ENCODE measurements at places on chromosomes 6 and 20.

DNA sequence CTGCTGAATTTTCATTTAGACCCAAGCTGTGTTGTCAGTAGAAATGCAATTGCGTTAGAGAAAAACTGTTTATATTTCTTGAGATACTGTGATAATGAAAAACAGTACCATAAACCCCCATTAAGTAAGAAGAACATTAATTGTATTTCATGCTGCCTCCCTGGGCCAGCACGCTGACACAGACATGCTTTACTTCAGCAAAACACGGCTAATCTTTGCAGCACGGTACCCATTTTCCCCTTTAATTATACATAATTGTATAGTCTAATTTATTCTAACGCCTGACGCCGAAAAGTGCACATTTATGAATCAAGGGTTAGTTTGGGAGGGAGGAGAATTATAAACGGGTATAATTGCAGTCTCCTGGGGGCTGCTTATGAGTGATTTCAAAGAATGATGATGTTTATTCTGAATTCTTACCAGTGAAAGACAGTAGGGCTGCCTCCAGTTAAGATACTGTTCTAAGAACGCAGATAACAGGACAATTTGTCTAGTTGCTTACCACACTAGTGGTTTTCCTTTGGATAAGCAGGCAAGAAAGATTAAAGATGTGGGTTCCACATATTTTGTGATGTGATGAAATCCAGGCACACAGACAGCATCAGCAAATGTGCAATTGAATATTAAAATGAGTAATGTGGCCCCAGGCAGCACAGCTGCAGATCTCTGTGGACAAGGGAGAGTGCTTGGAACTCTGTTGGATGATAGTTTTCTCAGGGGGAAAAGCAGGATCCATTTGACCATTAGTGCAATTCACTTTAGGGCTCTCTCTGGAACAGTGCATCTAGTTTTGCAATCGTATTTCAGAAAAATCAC is 4.7 kb upstream of the SULF2 start:
- DNase-seq = no peak

GRCh38 chr6:170232186-170233002 is 58.5 kb downstream of the DLL1 start:
- no peak for DNase-seq

DNA sequence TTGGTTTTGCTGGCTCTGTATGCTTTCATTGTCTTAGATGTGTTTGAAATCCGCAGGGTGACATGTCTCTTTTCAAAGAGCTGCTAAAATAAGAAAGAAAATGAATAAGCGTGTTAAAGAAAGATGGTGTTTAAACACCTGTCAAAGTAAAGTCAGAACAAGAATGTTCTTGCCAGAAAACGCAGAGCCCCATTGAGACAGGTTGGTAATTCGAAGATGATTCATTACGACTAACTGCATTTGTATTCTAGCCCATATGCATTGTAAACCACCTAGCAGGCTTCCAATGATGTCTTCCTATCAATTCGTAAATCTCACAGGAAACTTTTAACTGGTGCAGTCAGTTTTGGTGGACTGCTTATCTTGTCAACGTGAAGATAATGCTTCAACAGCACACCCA is 16.8 kb downstream of the PHACTR2 start:
- DNase-seq = no peak

DNA sequence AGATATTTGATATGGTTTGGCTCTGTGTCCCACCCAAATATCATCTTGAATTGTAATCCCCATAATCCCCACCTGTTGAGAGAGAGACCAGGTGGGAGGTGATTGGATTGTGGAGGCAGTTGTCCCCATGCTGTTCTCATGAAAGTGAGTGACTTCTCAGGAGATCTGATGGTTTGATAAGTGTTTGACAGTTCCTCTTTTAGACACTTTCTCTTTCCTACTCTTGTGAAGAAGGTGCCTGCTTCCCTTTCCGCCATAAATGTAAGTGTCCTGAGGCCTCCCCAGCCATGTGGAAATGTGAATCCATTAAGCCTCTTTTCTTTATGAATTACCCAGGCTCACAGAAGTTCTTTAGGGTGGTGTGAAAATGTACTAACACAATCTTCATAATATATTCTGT is 1404.0 kb upstream of the ADGRB3 start:
- peak; percentile 41 for DNase-seq

DNA sequence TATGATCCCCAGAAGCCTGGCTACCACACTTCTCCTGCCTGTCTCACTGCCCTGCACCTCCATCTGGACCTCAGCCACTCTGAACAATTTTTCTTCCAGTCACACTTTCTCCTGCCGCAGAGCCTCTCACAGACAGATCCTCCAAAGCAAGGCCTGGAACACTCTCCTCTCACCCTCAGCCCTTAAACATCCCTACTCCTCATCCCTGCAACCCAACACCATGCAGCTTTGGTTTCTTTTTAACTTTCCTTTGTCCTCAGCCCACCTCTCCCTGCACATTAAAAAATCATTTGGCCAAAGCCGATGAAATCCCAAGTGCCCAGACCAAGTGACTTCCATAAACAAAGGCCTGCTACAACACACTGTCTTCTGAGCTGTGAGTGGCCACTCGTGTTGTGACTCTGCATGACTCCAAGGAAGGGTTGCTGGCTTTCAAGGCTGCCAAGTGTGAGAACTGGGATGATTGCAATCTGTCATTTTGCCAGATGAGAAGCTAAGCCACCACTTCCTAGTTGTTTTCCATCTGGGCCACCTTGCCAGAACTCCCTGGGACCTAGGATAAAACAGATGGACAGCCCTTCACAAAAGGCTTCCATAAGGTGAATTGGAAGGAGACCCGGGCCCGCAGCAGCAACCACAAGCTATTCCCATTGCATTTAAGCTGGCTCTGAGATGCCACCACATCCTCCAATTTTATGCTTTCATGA is 144.4 kb upstream of the SSTR4 start:
- DNase-seq = no peak

DNA sequence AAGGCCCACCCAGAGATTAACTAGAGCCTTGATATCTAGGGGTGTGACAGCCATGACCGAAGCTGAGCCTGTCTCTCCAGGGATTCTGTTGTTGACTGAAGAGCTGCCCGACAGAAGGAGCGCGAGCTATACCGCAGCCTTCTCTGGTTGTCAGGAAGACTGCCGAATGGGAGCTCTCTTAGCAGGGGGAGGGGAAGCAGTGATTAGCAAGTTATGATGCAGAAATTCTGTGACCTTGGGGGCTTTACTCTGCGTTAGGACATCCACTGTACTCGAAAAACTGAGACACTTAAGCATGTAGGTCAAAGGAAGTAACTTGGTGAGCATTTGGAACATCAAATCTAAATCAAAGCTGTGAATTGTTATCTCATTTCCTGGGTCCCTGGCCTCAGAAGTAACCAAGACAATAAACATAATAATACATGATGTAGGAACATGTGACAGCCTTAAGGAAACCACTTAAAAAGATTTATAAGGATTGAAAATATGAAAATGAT is 84.7 kb downstream of the MAP3K4 start:
- no peak for DNase-seq

DNA sequence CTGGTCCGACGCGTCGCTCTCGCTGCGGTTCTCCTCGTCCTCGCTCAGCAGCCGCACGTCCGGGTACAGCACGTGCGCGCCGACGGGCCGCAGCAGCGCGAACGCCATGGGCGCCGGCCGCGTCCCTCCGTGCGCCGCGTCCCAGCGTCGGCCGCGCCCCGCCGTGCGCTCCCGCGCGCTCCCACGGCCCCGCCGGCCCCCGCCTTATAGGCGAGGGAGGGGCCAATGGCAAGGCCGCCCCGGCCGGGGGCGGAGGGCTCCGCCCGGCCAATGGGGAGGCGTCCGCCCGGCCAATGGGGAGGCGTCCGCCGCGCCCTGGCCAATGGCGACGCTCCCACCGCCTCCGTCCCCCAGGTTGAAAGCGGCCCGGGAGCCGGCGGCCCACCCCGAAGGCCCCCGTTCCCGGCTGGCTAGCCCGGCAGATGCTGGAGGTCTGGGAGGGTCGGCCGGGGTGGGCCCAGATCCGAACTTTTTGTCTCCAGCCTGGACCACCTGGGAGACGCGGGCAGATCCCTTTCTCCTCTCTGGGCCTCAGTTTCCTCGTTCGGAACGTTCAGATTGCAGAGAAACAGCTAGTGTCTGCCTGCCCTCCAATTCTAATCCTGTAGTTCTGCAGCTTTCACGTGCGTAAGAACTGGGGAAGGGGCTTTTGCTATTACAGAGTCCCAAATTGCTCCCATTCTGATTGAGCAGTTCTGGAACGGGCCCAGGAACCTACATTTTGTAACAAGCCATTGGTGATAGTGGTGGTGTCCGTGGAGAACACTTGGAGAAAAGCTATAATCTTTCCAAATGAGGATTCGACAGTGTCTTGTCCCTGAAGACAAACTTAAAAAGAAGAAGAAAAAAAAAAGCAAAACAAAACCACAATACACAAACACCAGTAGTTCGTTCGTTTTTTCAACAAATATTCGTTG is at the start of gene TCF15:
Gene TCF15 (minus strand): TSS at position 180 of the 917 bp plus-strand sequence. CDS start 72 bp downstream, at position 108.
- DNase-seq = no peak

DNA sequence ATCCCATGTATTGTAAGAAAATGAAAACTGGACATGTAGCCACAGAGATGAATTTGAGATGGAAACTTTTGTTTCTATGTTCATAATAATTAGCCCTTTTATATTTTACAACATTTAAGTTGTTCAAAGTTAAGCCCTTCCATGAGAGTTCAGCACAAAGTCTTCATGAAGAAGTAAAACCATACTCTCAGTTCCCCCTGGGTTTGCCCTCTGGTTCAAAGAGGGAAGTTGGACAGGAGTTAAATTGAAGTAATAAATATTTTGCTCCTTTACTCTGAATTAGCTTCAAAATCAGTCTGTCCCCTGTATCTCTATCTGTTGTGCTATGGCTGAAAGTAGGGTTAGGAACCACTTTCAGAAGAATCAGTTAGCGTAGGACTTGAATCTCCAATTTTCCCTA is 31.1 kb downstream of the PHACTR2 start:
- DNase-seq = no peak

- DNase-seq = no peak
These were observed 1029.5 kb upstream of the GJE1 start for GRCh38 chr6:141103246-141103645.

GRCh38 chr6:13412211-13412610 is 75.2 kb downstream of the GFOD1 start:
- DNase-seq = no peak

DNA sequence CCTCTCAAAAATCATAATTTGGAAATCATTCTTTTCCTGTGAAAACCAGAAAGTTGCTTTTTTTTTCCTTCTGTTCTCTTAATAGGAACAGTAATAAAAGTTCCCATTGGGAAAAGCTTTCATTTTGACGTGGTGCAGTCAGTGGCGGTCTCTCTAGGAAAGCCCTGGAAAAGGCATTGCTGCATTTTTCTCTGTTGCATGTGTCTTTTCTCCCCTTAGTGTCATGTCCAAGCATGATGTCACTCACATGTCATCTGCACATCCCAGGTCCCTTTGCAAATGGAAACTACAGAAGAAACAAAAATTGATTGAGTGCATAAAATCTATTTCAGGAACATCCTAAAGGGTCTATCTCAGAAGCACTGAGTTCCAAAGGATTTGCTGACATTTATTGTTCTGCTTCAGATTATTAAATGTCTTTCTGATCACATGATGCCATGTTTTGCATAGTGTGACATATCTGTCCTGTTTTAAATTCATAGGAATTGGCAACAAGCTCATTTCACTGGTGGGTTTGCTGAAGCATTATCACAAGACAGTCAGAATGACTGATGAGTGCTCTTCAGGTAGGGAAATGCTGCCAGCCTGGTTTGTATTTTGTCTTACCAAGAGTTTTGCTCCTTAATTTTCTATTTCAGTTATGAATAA is 208.7 kb downstream of the SOX4 start:
- no peak for DNase-seq

- peak; percentile 24 for DNase-seq
These were observed 309.1 kb downstream of the LMBRD1 start for GRCh38 chr6:69487688-69488087.

DNA sequence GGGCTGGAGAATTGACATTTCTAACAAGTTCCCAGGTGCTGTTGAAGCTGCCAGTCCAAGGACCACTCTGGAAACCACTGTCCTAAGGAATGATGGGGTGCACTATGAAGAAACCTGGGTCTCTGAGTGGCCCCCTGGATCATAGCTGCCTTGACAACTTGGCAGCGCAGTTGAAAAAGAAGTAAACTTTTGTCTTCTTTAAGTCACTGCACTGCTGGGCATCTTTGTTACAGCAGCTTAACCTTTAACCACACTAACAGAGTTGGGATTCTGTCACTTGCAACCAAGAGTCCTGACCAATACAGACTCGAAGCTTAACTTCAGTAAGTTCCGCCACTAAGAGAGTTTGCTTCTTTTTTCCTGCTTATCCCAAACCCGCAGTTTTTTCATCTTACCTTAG is 8.5 kb upstream of the KCNK15 start:
- no peak for DNase-seq

GRCh38 chr20:40687384-40688128 is 1.5 kb downstream of the MAFB start:
- DNase-seq = no peak

DNA sequence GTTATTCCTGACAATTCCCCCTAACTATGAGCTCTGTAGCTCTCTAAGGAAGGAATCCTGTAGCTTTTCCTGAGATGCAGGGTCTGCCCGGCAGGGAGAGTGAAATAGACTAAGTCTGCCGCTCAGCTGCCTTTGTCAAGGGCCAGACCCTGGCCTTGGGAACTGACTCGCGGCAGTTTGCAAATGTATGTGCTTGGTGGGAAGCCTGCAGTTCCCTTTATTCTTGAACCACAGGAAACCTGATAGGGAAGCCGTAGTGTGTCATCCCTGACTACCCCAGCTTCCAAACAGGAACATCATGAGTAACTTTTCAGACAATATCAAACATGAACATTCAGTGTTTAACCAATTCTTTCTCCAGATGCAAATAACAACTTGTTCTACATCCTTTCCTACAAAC is 78.7 kb upstream of the IFNGR1 start:
- peak; percentile 19 for DNase-seq

- no peak for DNase-seq
These were observed 241.8 kb upstream of the FOXQ1 start for GRCh38 chr6:1070085-1070521.

DNA sequence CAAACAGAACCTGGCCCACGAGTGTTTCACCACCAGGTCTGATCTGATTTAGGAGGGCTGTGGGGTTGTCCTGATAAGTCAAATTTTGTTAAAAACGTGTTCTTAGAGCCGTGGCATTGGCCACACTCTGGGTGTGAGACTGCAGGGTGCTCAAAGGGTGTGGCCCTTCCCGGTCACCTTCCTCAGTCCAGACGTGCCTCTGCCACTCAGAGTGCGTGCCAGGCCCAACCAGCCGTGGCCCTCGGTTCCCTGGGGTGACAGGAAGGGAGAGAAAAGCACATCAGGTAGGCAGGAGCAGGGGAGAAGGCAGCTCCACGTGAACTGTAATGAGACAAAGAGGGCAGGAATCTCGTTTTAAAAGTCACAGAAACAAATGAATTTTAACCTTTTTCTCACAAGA is 115.4 kb downstream of the FAM120B start:
- DNase-seq = no peak

DNA sequence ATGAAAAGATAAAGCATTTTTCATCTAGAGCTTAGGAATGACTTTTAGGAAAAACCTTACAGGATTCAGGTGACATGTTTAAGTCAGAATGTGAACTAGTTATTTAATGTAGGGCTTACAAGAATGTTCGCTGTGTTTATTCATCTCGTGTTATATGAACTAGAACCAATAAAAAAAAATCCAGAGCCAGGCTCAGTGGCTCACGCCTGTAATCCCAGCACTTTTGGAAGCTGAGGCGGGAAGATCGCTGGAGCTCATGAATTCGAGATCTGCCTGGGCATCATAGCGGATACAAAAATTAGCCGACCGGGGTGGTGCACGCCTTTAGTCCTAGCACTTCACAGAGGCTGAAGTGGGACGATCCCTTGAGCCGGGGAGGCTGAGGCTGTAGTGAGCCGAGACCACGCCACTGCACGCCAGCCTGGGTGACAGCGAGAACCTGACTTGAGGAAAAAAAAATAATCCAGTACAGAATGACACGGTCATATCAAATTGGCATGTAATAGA is 46.3 kb downstream of the OR2B2 start:
- DNase-seq = peak; percentile 84

Data from NB4 (cell line).